ENCODE measurements at places on chromosomes 11 and 22. TPM values are rescaled to one million over a fixed set of nuclear protein-coding genes. Genes with fewer than 3 reads are reported as not detected.

Gene PLAAT3
- total RNA-seq, result 146 TPM

Gene DLG2
- 17.5 TPM for total RNA-seq

Gene CLP1
- 24.6 TPM for total RNA-seq

Gene TRIM77
- not detected for total RNA-seq

Gene DDB1
- total RNA-seq, result 270 TPM

Gene P2RY6
- total RNA-seq, result 0.16 TPM

Gene PLAAT5
- total RNA-seq, result 23.0 TPM

Gene GRM5
- total RNA-seq, result 0.13 TPM

Gene HORMAD2
- total RNA-seq, result not detected

Measured in WTC11 (cell line).